ENCODE measurements at places on chromosomes 3 and 15.

- no peak for DNase-seq
These were observed 51.1 kb upstream of the SPATA12 start for GRCh38 chr3:57009367-57009766.

DNA sequence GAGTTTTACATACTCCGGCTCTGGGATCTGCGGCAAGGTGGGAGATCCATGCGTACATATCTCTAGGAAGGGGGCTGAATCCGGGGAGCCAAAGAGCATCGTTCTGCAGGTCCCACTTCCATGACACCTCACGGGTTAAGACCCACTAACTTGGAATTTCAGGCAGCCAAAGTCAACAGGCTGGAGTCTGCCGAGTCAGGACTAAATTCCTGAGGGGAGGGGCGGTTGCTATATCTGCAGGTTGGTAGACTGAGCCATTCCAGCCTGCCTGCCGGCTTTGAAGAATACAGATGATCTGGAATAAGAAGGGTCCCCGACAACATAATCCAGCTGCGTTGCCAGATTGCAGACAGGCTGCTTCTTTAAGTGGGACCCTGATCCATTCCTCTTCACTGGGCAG, 65.4 kb upstream of the PEX5L start:
- no peak for DNase-seq

DNA sequence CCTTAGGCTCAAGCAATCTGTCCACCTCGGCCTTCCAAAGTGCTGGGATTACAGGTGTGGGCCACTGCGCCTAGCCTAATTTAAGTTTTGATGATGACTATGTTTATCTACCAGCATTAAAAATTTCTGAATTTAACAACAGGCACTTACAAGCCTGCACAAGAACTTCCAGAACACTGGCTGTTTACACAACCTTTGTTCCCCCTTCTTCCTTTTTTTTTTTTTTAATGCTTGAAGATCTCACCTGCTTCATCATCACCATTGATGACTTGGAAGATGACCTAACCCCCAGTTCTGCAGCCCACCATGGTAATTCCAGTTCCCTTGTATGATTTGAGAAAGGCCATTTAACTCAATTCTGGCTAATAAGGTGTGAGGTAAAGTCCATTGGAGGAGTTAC, 70.4 kb downstream of the GJD2 start:
- DNase-seq: no peak

DNA sequence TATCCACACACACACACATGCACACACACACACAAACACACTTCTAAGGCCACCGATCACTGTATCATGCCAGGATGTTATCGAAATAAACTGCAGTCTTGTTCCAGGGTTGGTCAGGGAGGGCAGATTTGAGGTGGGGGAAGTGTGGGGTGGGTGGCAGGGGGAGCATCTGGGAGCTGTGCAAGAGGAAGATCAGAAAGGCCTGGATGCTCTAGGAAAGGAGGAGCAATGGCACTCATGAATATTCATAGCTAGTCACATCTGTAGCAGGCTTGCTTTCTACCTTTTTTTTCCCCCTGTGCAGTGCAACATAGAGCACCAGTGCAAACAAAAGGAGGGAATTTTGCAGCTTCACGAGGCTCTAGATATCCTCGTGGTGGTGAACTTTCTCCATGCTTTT, 84.9 kb downstream of the MEIS2 start:
- no peak for DNase-seq

GRCh38 chr15:31321418-31321817, 5.2 kb upstream of the KLF13 start:
- no peak for DNase-seq

DNA sequence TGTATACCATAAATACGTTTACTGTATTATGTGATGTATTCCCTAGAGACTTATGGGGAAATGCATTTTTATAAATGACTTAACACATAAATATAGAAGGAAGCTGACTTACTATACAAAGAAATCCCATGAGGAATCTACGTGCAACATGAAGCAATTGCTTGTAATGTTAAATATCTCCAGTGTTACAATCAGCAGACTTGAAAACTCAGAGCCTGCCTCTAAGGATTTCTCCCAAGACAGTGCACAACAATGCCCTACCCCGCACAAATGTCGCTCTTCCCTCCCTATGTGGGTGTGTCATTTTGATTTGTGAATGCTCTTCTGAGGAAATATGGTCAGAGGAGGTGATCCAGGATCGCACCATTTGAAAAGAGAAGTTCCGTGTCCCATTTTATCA, 629.0 kb downstream of the NR2F2 start:
- DNase-seq: no peak

- no peak for DNase-seq
These were observed 420.5 kb upstream of the NAALADL2 start for GRCh38 chr3:174438501-174439145.

DNA sequence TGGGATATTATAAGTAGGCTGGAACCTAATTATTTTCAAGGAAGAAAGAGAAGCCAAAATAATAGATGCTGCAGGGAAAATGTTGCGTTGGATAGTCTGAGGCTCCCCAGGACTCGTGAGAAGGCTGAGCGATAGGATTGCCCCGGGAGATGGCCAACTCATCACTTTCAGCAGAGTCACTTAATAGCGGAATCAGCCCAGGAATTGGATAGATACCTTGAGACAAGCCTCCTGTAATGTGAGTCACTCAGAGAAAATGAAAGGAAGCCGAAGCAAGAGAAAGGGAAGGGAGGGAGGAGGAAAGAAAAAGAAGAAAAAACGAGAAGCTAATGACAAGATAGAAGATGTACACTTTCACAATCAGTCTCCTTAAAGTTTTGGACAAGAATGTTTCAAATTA, 94.3 kb downstream of the SQOR start:
- no peak for DNase-seq

- DNase-seq: no peak
These were observed 6.0 kb downstream of the C3orf62 start for GRCh38 chr3:49271047-49271446.

DNA sequence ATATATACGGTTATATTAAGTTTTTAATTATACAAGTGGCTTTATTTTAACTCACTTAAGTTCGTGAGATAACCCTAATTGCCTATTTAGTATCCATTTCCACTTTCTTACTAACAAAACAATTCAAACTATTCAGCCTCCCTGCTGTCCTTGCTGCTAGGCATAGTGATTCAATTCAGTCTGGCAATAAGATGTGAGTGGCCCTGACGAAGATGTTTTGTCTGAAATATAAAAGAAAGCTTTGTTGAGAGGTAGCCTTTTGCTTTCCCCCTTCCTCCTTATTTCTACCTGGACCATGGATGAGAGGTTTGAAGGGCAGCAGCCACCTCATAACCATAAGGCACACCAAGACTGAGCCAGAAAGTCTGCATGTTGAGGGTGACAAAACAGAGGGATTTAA, 89.3 kb upstream of the TRIM42 start:
- no peak for DNase-seq

- no peak for DNase-seq
These were observed 9.1 kb downstream of the PLA2G4D start for GRCh38 chr15:42085236-42085605.

- DNase-seq: no peak
These were observed 29.0 kb downstream of the RAB27A start for GRCh38 chr15:55260562-55261131.

GRCh38 chr3:72171463-72171881, 386.5 kb upstream of the PROK2 start:
- no peak for DNase-seq

DNA sequence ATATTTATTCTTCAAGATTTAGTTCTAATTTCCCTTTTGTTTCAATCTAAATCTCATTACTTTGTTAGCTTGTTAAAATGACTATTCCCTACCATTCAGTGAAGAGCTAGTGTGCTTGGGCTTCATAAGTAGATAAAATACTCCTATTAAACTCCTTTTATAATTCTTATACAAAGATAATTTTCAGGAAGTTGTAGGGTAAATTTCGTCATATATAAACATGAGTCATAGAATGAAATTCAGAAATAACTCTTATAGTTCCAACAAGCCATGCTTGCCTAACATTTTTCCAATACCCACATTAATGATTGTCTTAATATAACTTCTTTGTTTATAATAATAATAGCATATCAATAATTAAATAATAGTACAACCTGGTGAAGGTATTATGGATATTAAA, 407.3 kb downstream of the NAALADL2 start:
- no peak for DNase-seq

- DNase-seq: no peak
These were observed 262.9 kb downstream of the ZMAT3 start for GRCh38 chr3:178808748-178809147.

DNA sequence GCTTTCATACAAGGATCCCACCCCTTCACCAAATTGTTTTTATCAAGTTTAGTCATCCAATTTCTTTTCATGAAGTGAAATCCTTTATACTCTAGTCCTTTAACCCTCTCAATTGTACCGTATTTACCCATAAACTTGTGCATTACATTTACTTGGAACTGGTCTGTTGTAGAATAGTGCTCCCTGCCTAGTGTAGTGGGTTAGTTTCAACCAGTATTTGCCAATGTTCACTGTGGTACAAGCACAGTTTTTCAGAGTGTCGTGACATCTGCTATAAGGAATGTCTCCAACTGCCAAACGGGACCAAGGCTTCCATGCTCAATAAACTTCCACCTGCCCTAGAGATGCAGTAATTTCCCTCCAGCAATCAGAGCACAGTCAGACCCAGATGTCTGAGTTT, 211.9 kb downstream of the KCNAB1 start:
- DNase-seq: peak; percentile 23

- DNase-seq: no peak
These were observed 60.2 kb downstream of the PLXNA1 start for GRCh38 chr3:127043041-127043641.

GRCh38 chr15:74840851-74841775, 1.8 kb downstream of the ULK3 start:
- no peak for DNase-seq

DNA sequence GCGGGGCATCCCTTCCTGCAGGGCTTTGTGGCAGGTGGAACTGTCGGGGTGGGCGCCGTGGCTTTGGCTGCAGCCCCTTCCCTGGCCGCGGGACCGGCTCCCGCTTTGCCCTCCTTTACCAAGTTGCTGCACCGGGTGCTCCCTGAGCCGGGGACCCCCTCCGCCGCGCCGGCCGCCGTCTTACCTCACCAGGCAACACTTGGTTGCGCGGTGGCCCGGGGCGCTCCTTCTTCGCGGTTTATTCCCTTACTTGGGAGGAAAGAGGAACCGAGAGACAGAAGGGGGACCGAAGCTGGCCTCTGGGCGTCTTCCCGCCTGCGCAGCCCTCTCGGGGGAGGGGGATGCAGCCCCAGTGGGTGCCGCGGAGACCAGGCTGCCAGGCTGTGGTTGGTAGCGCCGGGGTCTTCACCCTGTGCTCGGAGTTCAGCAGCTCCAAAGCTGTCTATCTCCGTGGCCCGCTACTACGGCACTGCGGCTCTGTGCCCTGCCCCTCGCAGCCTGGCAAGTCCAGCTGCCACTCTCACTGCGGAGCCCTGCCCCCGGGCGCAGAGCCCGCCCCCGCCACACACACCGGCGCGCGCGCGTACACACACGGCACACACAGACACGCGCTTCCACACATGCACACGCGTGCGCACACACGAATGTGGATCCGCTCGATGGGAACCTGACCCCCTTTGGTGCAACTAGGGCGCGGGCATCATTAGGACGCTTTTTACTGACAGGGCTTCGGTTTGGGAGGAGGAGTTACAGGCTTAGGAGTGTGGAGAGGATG, at the start of gene DGKG:
Gene DGKG, minus strand, starts transcription at position 473 of the 775 bp plus-strand sequence. CDS start 41,775 bp downstream, outside the sequence.
- no peak for DNase-seq

GRCh38 chr3:97438131-97438530, 326.4 kb upstream of the ARL6 start:
- DNase-seq: no peak

DNA sequence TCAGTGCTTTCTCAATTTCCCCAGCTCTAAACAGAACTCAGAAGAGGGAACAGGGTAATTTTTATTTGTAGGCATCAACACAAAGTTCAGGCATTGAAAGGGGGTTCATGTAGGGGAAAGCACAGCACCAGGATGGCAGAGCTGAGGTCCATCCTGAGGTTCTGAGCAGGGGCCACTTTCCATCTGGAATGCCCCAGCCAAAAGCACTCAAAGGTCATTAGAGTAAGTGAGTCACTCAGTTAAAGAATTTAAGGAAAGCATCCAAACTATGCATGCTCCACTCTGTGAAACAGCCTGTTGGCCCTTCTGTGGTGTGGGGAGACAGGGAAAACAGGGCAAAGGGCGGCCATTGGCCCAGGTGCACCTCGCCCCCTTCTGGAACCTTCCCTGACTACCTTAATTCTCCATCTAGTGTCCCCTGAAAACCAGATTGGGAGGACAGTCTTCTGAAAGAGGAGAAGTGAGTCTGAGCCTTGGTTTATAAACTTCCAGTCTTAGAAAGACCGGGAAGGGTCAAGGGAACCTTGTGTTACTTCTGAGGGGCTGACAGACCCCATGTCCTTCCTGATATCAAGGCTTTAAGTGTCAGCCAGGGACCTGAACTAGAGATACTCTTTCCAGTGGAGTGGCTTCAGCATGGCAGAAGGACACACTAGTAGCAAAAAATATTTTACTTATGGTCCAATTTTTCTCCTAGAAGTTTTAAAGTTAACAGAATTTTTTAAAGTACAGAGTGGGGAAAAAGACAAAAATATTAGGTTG, 133.3 kb downstream of the MYLK start:
- DNase-seq: peak; percentile 72

GRCh38 chr3:107456501-107456900, 66.3 kb upstream of the BBX start:
- no peak for DNase-seq

DNA sequence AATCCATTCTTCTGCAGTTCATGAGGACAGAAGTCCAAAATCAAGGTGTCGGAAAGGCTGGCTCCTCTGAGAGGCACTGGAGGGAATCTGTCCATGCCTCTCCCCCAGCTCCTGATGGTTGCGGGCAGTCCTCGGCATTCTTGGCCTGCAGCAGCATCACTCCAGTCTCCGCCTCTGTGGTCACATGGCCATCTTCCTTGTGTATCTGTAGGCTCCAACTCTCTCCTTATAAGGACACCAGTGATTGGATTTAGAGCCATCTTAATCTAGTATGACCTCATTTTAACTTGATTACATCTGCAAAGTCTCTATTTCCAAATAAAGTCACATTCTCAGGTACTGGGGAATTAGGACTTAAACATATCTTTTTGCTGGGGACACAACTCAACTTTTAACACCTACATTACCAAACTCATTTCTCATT, 56.0 kb upstream of the FLNB start:
- peak; percentile 91 for DNase-seq

DNA sequence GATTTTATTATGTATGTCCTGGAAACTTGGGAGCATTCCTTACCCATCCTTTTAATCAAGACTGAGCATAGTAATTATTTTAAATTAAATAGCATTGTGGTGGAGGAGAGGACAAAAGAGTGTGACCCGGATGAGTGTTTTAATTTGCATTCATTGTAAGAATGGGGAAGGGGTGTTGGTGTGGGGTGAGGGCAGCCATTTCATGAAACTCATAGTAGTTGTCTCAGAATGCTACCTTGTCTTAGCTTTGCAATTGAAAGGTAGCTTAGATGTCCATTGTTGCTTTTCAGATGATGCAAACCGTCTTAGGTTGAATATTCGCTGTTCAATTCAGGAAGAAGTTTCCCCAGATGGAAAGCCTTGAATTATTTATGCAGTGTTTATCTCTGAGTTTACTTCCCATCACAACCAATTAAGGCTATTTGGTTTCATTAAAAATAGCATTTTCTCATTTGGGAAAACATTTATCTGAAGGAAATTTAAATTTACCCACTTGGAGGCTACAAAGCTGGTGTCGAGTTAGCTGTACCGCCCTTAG, 328.4 kb downstream of the FEZF2 start:
- DNase-seq: no peak

GRCh38 chr3:116034086-116034485, 410.8 kb downstream of the GAP43 start:
- DNase-seq: no peak
